Chondrocyte (in vitro differentiated cells): ENCODE measurements at places on chromosomes 6 and 20. TPM values are rescaled to one million over a fixed set of nuclear protein-coding genes. Genes with fewer than 3 reads are reported as not detected.

Gene SMLR1
- not detected in 3 replicates for total RNA-seq

Gene DUSP15
- total RNA-seq = 3.6 to 11.6 TPM (median 11.5 TPM) in 3 replicates

- H3K36me3 ChIP-seq = no peaks in the 10 kb centered on the region
- DNase-seq = no peak
- peaks cover 5% of the 10 kb centered on the region for H3K4me1 ChIP-seq
- no peaks in the 10 kb centered on the region for H3K27me3 ChIP-seq
These were observed 73.1 kb downstream of the SH3BGRL2 start for GRCh38 chr6:79704200-79704599.

- DNase-seq = no peak
- peaks cover 44% of the 10 kb centered on the region for H3K4me1 ChIP-seq
- no peaks in the 10 kb centered on the region for H3K27me3 ChIP-seq
These were observed 538.6 kb upstream of the MARCKS start for GRCh38 chr6:113318575-113318917.

DNA sequence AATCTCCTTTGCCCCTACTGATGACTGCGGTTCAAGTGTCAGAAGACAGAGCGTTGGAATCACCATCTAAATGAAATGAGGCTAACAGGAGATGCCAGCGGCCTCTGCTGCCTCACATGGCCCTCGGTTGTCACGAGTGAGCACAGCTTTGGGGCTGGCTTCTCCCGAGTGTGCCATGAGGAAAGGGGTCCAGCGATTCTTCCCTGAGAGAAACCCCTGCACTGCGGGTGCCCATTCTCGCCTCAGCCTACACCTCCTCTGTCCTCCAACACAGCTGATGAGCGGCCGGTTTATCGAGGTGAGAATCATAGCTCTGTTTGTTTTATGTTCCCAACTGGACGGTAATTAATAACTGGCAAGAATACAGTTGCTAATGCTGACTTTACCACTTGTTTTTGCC is 144.7 kb upstream of the RPS6KA2 start:
- H3K4me3 ChIP-seq = no peak overlapping the region
- no peaks in the 10 kb centered on the region for H3K4me1 ChIP-seq
- no peak overlapping the region for H3K27ac ChIP-seq
- H3K27me3 ChIP-seq = peaks cover 17% of the 10 kb centered on the region
- no peak for DNase-seq

DNA sequence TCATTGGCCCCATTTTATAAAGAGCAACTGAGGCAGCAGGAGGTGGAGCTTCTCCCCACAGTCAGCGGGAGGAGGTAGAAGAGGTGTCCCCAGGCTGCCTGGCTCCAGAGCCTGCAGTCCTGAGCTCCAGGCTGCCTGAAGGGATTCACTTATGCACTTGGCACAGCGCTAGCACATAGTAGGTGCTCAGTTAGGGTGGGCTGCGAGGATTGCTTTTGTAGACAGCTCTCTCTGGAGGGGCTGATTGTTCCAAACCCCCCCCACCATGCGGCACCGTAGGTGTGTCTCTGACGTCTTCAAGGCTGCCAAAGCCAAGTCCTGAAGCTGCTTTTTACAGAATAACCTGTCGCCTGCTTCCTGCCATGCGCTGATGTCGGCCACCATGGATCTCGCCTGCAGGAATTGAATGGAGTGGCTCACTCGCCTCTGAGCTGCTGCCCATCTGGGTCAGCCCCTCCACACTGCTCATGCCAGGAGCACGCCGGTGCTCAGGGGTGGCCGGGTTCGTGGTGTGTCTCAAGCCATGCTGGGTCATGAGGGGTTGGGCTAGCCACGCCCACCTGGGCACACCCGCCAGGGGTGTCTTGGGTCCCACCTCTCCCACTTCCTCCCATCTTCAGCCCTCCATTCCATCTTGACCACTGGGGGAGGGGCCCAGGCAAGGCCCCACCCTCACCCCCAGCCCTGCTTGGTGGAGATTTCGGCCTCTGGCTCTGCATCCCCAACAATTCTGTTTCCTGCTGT is 59.8 kb downstream of the BCAS4 start:
- H3K4me1 ChIP-seq = peaks cover under 1% of the 10 kb centered on the region
- no peak overlapping the region for H3K27ac ChIP-seq
- H3K4me3 ChIP-seq = no peak overlapping the region
- DNase-seq = no peak

- H3K27ac ChIP-seq = no peak overlapping the region
- DNase-seq = no peak
- peaks cover 4% of the 10 kb centered on the region for H3K36me3 ChIP-seq
- H3K4me3 ChIP-seq = no peak overlapping the region
- no peaks in the 10 kb centered on the region for H3K4me1 ChIP-seq
- peaks cover 17% of the 10 kb centered on the region for H3K27me3 ChIP-seq
These were observed 180.5 kb upstream of the PMEPA1 start for GRCh38 chr20:57890202-57890800.

- H3K4me1 ChIP-seq = peaks cover 35% of the 10 kb centered on the region
- no peak for DNase-seq
- H3K27me3 ChIP-seq = peaks cover 27% of the 10 kb centered on the region
- peak overlapping the region; percentile 20 for H3K27ac ChIP-seq
- no peak overlapping the region for H3K4me3 ChIP-seq
These were observed 4.2 kb downstream of the GABRR2 start for GRCh38 chr6:89310929-89311328.

- no peak overlapping the region for H3K27ac ChIP-seq
- no peak for DNase-seq
- peaks cover 22% of the 10 kb centered on the region for H3K4me1 ChIP-seq
- H3K4me3 ChIP-seq = no peak overlapping the region
These were observed 50.9 kb downstream of the DTD1 start for GRCh38 chr20:18638768-18639167.

DNA sequence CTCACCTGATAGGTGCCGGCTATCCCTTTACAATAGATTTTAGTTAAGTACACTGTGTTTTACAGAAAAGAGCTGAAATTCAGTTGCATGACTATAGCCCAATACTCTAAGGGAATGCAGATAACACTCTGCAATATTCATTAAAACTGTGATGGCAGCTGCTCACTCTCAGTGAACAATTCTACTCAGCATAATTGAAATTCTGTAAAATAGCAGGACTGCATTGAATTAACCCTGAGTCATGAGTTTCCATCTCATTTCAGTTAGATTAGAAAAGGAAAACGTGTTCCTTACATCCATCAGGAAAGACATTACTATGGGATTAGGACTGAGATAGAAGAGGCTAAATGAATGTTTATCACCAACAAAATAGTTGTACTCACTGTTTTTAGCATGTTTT is 613.3 kb upstream of the JAG1 start:
- H3K27ac ChIP-seq = no peak overlapping the region
- H3K36me3 ChIP-seq = no peaks in the 10 kb centered on the region
- no peaks in the 10 kb centered on the region for H3K4me1 ChIP-seq

DNA sequence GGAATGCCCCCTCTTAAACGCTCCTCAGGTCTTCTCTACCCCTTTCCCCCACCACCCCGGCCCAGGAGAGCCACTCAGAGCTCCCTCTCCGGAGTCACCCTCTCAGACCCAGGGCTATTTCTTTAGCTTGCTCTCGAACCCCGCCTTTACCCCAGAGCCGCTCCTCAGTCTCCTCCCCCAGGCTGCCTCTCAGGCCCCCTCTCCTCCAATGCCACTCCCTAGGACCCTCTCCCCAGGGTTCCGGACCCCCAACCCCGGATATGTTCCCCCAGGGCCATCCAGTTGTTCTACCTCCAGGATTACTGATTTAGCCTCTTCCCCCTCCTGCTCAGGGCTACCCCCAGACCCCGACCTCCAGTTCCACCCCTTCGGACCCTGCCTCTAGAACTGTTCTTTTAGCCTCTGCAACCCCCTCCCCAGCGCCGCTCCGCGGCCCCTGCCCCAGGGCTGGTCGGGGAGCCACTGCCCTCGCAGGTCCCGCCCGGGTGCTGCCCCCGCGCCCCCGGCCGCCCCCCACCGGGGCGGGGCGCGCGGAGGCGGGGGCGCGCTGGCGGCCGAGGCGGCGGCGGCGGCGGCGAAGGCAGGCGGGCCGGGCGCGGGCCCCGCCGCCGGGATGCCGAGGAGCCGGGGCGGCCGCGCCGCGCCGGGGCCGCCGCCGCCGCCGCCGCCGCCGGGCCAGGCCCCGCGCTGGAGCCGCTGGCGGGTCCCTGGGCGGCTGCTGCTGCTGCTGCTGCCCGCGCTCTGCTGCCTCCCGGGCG is at the start of gene MMP24:
Gene MMP24 (plus strand): TSS at position 565 of the 758 bp plus-strand sequence. CDS start 49 bp downstream, at position 614.
- peaks cover 26% of the 10 kb centered on the region for H3K27me3 ChIP-seq
- peaks cover 6% of the 10 kb centered on the region for H3K36me3 ChIP-seq
- peaks cover 14% of the 10 kb centered on the region for H3K4me1 ChIP-seq
- H3K4me3 ChIP-seq = peak within 1 kb of the TSS; percentile 70
- no peak for DNase-seq

- H3K4me1 ChIP-seq = peaks cover 8% of the 10 kb centered on the region
- no peak overlapping the region for H3K27ac ChIP-seq
- DNase-seq = no peak
- no peaks in the 10 kb centered on the region for H3K27me3 ChIP-seq
These were observed 964.6 kb downstream of the HACE1 start for GRCh38 chr6:103895136-103895535.

DNA sequence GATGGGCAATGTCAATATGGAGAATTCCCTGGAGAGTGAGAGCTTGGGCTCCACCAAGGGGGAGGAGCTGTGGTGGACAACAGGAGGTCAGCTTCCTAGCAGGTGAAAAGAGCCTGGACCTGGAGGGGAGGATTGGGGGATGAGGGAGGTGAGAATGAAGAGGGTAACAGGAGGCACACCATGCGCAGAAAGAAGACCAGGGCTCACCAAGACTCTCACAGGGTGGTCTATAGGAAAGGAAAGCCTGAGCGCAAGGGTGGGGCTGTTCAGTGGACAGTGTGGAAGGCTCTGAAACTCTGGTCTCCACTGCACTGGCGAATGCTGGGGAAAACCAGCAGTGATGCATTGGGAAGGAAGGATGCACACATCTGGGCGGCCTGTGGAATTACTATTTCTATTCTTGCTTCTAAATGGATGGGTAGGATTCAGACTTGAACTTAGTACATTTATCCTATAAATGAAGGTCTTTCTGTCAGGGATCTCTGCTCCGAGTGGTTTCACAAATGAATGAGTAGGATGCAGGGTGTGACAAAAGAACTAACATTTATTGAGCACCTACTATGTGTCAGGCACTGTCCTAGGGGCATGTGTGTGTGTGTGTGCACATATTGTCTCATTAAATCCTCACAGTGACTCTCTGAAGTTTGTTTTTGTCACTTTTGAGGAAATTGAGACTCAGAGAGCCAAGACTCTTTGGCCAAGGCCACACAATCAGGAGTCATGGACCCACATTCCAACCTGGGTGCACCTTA is 152.7 kb downstream of the CD83 start:
- H3K27ac ChIP-seq = no peak overlapping the region
- peaks cover 2% of the 10 kb centered on the region for H3K36me3 ChIP-seq
- H3K27me3 ChIP-seq = no peaks in the 10 kb centered on the region

DNA sequence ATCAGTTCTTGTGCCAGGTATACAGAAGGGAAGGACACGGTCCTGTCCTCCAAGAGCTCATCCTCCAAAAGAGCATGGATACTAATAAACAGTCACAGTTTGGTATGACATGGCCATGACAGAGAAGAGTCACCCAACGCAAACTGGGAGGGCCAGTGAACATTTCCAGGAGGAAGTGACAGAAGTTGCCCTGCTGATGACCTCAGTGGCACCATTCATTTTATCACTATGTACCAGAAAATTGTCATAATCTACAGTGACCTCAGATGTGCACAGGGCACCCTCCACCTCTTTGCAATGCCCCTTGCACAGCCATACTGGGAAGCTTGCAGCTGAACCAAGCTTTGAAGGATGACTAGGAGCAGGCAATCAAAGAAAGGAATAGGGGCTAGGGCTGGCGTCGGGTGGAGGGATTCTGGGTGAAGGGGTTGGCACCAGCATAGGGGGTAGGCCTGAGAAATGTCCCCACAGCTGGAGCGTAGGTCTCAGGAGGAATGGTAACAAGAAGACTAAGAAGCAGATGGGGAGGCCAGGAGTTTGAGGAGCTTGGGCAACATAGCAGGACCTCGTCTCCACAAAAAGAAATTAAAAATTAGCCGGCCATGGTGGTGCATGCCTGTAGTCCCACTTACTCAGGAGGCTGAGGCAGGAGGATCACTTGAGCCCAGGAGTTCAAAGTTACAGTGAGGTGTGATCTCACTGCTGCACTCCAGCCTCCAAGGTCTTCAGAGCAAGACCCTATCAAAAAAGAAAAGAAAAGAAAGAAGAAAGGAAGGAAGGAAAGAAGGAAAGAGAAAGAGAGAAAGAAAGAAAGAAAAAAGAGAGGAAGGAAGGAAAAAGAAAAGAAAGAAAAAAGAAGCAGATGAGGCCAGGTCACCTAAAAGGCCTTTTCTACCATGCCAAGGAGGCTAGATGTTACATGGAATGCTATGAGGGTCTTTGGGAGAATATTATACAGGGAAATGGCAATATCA is 65.3 kb upstream of the SNX9 start:
- DNase-seq = no peak
- H3K4me3 ChIP-seq = no peak overlapping the region
- no peaks in the 10 kb centered on the region for H3K27me3 ChIP-seq

DNA sequence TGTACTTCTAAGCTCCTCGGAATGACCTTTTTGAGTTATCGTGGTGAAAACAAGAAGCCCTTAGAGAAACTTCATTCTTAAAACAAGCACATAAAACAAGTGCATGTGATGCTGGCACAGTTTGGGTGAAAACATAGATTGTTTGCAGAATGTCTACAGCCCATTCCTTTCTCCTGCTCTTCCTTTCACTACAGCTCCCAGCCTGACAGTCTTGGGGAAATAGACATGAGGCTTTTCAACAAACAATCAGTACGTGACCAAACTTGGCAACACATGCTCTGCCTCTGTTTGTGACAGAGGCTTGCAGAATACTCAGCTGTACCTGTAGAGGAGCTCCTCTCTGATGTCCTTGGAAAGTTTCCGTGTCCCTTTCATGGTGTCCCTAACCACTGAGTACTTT is 321.6 kb downstream of the ZFAND3 start:
- no peak overlapping the region for H3K27ac ChIP-seq
- H3K36me3 ChIP-seq = peaks cover 14% of the 10 kb centered on the region
- H3K27me3 ChIP-seq = no peaks in the 10 kb centered on the region
- no peak for DNase-seq
